ENCODE measurements at places on chromosomes 2 and 18. TPM values are rescaled to one million over a fixed set of nuclear protein-coding genes. Genes with fewer than 3 reads are reported as not detected.

The ADAM23 gene
- total RNA-seq = 1.8 TPM

The ABHD1 gene
- total RNA-seq = 0.76 TPM

DNA sequence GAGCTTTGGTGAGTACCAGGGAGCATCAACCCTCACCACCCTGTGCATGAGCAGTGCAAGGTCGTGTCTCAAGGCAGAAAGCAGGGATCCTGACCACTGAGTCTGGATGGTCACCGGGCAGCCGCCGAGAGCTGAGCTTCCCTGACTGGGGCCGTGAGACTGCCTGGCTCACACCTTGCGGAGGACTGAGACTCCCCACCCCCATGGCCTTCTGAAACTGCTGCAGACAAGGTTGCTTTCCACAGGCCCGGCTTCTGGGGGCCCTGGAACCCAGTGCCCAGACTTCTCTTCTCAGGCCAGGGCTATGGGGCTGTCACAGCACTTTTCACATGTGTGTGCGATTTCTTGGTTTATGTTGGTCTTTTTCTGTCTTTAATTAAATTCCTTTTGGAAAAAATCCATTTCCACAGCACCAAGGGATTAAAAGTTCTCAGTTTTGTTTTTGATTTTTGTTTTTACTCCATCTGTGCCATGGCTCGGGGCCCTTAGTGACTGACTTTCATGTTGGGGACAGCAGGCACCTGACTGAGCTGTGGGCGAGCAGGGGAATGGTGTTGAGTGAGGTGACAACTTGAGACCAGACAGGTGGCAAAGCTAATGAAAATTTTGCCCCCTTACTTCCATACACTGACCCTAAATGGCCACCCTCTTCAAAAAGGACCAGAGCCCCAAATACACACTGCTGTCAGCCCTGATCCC, 297.9 kb downstream of the CYP26B1 start:
- no peak for DNase-seq

DNA sequence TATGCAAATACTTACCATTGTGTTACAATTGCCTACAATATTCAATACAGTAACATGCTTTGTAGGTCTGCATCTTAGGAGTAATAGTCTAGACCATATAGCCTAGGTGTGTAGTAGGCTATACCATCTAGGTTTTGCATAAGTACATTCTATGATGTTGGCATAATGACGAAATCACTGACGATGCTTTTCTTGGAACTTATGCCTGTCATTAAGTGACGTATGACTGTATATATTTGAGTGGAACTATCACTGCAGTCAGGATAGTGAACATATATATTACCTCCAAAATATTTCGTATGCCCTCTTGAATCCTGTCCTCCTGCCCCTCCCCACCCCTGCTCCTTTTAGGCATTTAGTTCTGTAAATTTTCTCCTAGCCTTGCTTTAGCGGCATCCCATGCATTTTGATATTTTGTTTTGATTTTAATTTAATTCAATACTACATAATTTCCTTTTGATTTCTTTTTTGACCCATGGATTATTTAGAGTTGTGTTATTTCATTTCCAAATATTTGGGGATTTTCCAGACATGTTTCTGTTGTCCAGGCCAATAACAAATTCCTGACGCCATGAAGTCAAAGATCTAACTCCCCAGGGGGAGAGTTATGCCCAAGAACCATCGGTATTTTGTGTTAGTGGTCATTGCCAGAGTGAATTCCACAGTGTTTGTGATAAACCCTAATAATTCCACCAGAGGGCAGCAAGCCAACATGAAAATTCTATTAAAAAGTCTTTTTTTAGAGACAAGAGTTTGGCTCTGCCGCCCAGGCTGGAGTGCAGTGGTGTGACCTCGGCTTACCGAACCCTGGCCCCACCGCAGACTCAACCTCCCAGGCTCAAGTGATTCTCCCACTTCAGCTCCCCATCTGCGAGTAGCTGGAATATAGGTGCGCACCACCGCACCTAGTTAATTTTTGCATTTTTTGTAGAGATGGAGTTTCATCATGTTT, 24.2 kb upstream of the CASP8 start:
- peak; percentile 56 for DNase-seq

The GAREM1 gene
- 0.05 TPM for total RNA-seq

- no peak for DNase-seq
Observed at GRCh38 chr18:71443706-71444480, 1100.2 kb downstream of the CBLN2 start.

- DNase-seq = no peak
Observed at GRCh38 chr2:239660390-239661230, 259.8 kb upstream of the HDAC4 start.

GRCh38 chr2:37792366-37792765, 120.9 kb upstream of the CDC42EP3 start:
- DNase-seq = no peak

The POMC gene
- 3.8 TPM for total RNA-seq

The ZNF512 gene
- 30.0 TPM for total RNA-seq

The TCF7L1 gene
- 0.07 TPM for total RNA-seq

DNA sequence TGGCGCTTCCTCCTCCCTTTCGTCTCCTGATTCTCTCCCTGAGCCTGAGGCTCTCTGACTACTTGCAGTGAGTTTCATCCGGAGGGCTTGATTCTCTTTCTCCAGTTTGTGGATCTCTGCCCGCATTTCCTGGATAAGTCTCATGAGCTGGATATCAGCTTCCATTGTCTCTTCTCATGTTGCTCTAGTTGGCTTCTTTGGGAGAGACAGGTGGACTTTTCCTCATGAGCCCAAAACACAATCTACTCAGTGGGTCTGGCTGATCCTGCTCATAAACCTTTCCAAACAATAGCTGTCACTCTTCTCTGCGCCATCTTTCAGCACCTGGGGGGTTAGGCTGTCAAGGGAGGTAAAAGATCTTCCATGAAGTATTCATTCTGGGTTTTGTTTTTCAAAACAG, at the start of gene CCDC195:
CCDC195 (minus strand) TSS at position 165 of the 400 bp plus-strand sequence; CDS start at position 165, 0 bp downstream.
- no peak for DNase-seq

DNA sequence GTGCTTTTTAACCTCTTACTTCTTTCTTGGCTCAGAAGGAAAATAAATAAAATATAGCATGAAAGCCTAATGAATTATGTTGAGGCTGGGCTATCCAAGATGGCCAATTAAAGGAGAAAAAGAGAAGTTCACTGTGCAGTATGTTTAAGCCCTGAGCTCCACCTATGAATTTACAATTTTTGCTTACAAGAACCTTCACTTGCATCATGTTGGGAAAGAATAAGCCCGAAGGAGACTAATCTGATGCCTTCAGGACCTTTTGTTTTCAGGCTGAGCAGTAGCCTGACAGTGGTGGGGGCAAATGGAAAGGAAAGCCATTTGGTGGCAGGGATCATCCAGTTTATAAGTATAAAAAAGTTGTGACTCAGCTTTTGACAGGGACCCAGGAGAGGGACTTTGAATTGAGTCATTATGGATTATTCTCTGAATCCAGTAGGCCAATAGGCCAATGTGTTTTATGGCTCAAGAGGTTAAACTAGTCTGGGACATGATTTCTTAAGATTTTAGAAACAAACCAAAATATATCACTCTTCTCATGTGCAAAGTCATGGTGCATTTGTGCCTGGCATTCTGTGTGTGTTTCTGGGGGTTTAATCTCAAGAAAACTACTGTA, 56.9 kb downstream of the E2F6 start:
- no peak for DNase-seq

GRCh38 chr2:143901185-143901842, 618.6 kb downstream of the ZEB2 start:
- DNase-seq = no peak

- no peak for DNase-seq
Observed at GRCh38 chr18:37613253-37613565, 47.6 kb upstream of the CELF4 start.

- DNase-seq = no peak
Observed at GRCh38 chr18:66325251-66325650, 278.6 kb downstream of the CDH19 start.

GRCh38 chr2:206968134-206969086, 29.1 kb downstream of the CPO start:
- no peak for DNase-seq

The SCN3A gene
- not detected for total RNA-seq

DNA sequence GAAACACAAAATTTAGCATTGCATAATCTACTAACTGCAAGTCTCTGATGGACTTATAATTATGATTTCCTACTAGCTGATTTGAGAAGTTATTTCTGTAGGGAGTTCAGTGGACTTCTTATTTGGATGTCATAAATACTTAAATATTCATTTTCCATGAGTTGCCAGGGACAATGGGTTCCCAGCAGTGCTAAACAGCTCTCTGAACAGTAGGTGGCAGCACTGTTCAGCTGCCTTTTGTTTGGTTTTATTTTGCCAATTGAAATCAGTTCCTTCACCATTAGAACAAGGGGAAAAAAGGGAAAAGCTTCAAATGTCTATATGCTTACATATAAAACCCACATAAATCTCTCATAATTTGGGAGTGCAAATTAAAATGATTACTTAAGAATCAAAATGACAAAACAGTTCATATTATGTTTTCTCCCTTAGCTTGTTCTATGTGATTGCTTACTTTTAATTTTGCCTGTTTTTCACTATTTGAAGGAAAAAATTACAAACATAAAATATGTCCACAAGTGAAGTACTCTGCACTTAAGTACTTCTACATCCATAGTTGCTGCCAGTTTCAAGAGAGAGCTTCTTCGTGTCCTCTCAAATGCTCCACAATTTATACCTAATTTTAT, 898.9 kb downstream of the CPS1 start:
- DNase-seq = peak; percentile 18

GRCh38 chr2:44937688-44938240, 3.7 kb upstream of the SIX3 start:
- peak; percentile 54 for DNase-seq

The FBXO48 gene
- total RNA-seq = 2.6 TPM

DNA sequence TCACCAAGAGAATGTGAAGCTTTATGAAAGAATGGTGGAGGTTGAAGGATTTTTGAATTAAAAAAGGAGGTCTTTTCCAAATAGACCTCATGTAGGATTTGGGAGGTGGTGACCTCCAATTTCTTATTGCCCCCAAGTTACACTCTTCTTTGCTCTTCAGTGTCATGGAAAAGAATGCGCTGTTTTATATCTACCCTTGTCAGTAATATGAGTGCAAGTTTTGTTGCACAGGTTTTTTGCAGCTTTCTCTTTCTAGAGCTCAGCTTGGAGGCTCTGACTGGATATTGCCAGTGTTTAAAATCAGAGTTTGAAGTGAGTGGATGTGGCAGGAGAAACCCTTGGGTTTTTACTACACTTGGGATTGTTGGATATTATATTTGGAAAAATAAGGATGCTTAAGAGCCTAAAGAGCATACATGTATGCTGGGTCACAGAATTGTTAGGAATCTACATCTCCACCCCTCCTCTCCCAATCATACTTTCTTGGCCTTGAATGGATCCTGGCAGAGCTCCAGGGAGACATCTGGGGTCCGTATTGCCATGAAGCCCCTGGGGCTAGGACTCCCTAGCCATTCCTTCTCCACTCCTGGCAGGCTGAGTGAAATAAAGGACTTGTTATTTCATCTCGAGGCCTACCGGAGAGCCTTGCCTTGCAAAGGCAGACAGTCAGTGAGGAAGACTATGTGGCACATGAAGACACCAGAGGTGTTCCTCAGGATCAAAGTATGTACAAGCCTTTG, 43.8 kb downstream of the APOB start:
- DNase-seq = no peak

DNA sequence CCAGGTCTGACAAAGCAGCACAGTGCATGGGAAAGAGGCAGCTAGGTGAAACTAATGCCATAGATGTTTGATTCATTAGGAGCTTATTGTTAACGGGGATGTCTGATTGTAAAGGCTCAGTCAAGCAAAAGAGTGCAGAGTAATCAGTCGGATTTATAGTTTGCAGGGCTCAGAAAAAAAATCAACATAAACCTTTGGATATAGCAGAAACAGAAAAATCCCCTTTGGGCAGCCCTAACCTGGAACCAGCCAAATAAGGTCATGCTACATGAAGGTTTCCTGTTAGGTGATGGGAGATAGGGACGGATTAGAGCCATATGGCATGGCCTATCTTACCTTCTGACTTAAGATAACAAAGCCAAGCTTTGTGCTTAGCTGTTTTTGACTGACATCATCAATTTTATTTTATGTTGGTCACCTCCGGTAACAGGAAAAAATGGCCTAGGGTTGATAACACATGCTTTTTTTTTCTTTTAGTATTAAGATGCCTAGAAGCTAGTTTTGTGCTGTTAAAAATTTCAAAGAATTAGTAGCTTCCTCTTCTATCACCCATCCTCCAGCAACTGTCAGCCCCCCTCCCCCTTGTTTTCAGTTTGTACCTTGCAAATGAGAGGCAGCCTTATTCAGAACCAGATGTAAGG, 60.7 kb upstream of the ZEB2 start:
- no peak for DNase-seq

- DNase-seq = no peak
Observed at GRCh38 chr18:79542876-79543750, 136.5 kb upstream of the CTDP1 start.

DNA sequence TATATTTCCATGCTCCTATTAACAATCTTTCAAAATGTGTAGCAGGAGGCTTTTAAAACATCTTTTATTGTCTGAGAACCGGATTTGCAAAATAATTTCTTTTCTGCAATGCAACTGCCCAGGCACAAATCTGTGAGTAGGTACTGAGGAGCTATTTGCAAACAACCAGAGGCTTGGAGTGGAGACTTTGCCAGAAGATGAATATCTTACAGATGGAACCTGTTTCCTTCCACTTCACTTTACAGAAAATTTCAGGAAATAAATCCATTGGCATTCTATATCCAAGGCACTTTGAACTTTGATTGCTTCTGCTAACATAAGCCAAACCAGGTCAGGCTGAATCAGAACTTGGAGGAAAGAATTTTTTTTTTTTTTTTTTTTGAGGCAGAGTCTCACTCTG, 237.4 kb upstream of the REV1 start:
- DNase-seq = no peak

- DNase-seq = no peak
Observed at GRCh38 chr2:58535990-58536389, 294.9 kb upstream of the FANCL start.

Data from activated CD4-positive, alpha-beta memory T cell treated with anti-CD3 and anti-CD28 coated beads for 36 hours (primary cell).